ENCODE measurements at places on chromosomes 2 and 18.

GRCh38 chr2:98731041-98731893 is at the start of gene MGAT4A:
Gene MGAT4A (minus strand): TSS chr2:98731132. CDS start chr2:98726332, 4,800 bp downstream.
- DNase-seq = peak; percentile 73

GRCh38 chr2:133642791-133643191 is 74.5 kb upstream of the NCKAP5 start:
- no peak for DNase-seq

- DNase-seq = peak; percentile 25
These were observed 15.4 kb downstream of the C2orf81 start for GRCh38 chr2:74406035-74406434.

DNA sequence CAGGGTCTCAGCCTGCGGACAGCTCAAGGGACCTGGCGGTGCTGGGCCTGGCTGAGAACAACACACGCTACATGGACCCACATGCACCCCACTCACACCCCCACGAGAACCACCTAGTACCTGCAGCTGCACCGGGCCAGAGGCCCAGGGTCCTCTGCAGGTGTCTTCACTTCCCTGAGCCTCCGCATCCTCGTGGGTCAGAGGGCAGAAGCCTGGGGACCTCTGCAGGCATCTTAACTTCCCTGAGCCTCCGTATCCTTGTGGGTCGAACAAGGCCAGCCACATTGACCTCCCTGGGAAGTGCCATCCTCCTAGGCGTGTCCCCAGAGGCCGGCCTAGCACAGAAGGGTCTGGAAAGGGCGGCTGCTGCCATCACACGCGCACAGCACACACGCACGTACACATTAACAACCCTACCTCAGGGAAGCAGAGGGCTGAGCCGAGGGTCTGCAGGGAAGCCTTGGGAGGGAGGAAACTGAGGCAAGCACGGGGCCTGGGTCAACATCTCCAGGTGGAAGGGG is 62.5 kb upstream of the HPCAL1 start:
- no peak for DNase-seq

GRCh38 chr2:56448403-56449001 is 264.7 kb downstream of the CCDC85A start:
- no peak for DNase-seq

DNA sequence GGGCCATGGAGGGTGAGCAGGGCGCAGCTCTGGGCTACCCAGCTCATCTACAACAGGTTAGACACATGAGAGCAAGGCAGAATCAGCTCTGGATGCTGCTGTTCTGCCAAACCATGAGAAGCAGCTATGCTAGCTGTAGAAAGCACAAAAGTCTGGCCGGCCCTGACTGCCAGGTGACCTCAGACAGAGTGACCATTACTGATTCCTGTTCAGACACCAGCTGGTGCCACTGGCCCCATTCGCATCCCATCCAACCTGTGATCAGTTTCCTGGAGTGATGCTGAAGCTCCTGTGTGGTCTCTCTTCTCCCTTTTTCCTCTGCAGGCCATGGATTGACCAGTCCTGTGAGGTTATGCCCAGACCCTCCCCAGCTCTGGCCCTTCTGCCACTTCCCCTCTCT is 14.3 kb downstream of the RBMS1 start:
- DNase-seq = no peak

DNA sequence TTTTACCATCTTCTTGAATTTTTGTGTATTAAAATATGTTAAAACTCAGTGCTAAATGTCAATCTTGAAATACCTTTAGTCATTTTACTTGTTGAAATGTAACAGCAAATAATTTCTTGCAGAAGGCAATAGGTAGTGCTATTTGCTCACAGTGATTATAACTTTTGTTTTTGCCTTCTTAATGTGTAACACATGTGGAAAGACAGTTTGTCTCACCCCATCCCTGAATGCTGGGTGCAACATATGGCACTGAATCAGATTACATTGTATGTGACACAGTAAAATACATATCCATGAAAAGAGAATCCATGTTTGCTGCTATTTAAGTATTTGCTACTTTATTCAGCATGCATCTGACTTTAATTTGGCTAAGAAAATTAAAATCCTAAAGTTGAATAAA is 35.3 kb downstream of the FRZB start:
- no peak for DNase-seq

DNA sequence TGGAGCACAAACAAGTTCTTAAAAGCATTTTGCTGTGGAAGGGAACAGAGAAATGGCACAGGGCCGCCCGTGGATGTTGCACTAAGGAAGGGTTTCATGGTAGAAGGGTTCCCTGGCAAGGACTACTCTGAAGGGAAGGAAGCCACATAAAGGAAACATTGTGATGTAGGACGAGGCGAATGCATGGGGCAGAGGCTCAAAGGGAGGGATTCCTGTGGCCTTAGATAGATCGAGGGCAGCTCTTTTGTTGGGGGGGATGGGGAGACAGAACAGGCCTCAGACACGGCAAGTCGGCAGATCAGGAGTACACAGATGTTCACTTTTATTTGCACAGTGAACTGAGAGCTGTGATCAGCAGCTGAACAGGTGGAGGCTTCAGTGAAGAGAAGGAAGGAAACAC is 205.4 kb downstream of the SNTG2 start:
- DNase-seq = no peak

DNA sequence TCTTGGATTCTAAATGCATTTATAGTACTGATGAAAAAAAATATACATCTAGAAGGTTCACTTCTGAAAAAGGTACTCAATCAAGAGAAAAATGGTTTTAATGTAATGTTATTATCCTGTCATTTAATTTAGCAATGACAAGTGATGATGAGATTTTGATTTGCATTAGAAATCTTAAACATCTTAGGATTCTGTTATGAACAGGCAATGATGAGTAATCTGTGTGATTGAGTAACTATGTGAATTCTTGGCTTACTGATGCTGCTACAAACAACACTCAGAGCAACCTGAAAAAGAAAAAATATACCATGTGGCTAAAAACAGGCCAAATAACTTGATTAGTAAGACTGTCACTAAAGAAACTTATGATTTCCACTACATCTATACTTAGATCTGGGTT is 30.1 kb downstream of the RBKS start:
- no peak for DNase-seq

DNA sequence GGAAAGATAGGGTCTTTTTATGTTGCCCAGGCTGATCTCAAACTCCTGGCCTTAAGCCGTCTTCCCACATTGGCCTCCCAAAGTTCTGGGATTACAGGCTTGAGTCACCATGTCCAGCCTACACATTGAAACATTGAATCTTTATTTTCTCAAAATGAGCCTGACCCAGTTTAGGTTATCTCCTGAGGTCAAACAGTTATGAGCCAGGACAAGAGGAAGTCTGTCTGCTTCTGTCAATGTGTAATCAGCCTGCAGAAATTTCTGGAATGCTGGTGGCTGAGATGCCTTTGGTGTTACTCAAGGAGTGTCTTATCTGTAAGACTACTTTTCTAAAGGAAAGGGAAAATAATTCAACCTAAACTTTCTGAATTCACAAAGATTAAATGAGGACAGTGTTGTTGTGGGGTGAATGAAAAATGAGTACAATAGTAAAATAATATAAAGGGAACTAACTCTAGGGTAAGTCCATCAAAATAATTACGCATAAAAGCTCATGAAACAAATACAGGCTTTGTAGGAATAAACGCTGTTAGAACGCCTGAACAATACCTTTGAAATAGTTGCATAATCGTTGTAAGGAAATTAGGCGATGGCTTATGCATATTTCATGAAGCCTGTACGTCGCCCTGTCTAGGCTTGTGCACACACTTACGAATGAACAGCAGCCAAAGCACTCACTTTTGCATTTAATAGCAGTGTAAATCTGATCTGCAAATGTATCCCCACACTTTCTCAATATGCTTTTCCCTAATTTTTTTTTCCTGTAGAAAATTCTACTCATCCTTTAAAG is 260.8 kb downstream of the RDH14 start:
- DNase-seq = no peak

DNA sequence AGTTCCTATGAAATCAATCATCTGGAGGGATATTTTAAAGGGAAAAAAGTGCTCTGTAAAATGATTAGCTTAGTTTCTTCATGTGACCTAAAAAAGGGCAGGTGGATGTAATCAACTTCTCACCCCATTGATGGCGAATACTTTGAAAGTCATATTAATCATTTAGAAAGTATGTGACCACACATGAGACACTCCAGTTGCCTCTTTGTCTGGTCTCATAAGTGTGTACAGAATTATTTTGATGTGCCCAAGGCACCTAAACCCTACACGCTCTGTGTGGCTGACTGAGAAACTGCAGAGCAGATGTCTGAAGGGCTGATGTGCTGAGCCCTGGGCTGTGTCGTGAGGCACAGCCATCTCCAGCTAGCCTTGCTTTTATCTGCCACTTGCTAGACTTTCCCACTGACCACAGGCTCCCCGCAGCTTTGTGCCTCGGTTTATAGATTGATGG is 26.9 kb downstream of the SGPP2 start:
- DNase-seq = peak; percentile 8

DNA sequence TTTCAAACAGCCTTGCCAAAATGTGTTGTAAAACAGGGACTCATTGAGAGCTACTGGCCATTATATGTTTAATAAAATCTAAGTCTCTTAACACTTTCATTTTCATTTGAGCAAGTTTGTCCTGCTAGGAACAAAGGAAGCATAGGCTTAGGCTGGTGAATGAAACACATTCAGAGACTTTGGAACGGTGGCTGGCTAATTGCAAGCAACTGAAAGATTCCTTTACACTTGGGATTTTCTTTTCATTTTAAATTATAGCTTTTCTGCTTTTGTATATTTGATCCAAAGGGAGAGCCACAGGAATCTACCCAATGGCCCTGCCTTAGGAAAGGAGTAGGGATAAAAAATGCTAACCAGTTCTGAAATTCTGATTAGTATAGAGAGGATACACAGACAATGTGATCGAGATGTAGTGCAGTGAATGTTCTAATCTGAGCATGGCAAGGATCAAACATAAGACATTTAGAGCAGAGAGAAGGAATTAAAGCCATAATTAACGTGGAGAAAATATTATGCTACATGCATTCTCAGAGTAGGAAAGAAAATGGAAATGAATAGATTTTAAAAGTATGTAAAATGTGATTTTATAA is 911.4 kb upstream of the SLC39A10 start:
- no peak for DNase-seq

DNA sequence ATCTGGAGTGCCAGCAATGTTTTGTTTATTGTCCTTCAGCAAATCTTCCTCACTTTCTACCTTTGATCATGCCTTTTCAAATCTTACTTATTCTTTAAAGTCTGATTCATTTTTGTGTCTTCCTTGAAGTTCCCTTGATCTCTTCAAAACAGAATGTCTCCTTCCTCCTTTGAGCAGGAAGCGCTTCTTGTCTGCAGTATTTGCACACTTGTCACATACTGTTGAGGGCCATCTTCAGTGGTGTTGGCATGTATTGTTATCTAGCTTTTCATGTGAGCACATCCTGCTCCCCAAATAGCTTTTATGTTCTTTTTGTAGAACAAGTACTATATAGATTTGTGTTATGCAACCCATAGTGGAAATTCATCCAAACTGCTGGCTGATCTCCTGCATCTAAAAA is 5.9 kb upstream of the CERS6 start:
- no peak for DNase-seq

- DNase-seq = no peak
These were observed 42.6 kb downstream of the MYO1B start for GRCh38 chr2:191287820-191288219.

- no peak for DNase-seq
These were observed 66.2 kb downstream of the CYP26B1 start for GRCh38 chr2:72081451-72081850.

DNA sequence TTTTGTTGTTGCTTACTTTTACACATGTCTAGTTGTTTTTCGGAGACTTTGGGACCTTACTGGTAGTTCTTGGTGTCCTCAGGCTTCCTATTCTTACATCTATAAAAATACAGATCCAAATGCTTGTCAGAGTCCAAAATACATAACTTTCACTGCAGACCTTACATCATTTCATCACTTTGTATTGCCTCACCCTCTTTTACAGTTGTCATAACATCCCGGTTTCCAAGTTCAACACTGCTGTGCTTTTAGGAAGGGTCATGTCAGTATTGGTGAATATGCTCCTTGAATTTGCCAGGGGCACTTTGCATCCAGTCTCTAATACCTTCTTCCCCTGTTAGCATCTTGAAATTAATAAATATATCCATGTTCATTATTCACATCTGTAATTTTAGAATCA is 518.2 kb upstream of the RAB12 start:
- no peak for DNase-seq

DNA sequence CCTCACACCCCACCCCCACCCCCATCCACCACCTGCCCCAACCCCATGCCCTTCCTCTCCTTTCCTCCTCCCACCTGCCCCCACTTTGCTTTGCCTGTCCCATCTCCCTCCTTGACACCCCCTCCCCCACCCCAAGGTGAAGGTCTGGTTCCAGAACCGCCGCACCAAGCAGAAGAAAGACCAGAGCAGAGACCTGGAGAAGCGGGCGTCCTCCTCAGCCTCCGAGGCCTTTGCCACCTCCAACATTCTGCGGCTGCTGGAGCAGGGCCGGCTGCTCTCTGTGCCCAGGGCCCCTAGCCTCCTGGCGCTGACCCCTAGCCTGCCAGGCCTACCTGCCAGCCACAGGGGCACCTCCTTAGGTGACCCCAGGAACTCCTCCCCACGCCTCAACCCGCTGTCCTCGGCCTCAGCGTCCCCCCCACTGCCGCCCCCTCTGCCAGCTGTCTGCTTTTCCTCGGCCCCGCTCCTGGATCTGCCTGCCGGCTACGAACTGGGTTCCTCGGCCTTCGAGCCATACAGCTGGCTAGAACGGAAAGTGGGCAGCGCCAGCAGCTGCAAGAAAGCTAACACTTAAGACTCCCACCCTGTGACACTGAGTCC is 3.0 kb upstream of the ATP6V1B1 start:
- DNase-seq = no peak

DNA sequence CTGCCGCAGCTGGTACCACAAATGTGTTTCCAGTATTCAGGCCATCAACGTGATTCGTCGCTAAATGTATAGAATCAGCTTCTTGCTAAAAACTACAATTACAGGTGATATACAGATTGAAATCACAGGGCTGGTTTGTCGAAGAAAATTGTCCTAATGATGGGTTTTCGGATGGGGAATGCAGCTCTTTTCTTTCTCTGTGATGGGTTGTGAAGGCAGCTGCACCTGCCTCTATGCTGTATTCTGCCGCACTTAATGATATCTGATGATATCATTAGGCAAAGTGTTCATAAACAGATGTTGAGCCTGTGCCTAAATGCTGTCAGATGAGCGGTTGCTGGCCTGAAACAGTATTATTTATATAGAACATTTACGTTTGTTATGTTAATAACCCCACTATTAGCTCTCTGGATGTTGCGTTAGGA is 218.1 kb downstream of the ARHGAP15 start:
- DNase-seq = no peak

GRCh38 chr2:77578354-77578753 is 56.2 kb upstream of the LRRTM4 start:
- no peak for DNase-seq

All from NAMALWA (cell line).